SJCRH30 (cell line): ENCODE measurements at places on chromosomes 16 and 17. TPM values are rescaled to one million over a fixed set of nuclear protein-coding genes. Genes with fewer than 3 reads are reported as not detected.

DNA sequence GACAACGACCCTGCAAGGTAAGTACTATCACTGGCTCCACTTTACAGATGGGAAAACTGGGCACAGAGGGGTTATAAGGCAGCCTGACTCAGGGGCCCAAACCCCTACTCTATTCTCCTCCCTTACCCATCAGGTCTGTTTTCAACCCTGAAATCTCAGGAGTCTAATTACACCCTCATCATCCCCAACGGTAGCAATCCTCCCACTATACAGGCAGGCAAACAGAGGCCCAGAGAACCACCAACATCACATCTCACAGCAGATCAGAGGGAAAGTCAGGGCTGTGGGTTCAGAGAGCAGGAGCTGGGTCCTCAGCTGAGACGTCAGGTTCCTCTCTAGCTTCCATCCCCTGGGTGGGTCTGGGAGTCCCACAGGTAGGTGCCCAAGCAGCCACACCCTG lies 16.5 kb downstream of the JUP start:
- no peak for DNase-seq

DNA sequence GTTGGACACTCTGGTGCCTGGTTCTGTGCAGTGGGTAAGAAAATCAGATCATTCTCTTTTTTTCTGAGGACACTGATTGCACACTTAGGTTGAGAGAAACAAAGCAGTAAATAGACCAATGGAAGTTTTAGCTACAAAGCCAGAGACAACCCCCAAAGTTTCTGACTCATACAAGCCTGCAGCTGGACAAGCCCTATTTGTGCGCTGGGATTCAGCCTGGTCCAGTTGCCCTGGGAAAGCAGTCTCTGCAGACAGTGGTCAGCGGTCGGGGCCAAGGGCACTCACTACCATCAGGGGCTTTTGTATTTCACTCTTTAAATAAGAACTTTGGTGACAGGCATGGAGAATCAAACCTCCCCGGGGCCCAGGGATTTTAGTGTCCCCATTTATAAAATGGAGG lies 6.0 kb upstream of the RHBDL3 start:
- DNase-seq, result no peak

DNA sequence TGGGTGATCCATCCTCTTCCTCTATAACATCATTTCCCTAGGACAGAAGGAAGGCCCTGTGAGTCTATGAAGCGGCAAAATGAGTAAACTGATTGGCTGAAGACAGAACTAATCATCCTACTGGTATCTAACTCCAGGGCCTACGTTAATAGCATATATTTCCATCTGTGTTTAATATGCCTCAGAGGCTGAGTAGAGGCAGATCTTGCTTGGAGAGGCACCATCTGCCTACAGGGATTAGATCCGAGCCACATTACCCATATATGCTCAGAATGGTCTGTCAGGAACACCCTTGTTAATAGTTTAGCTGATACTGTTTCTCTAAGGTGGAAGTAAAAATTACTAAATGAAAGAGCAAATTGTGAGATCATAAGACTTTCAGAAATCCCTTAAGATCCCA lies 13.2 kb upstream of the FOXJ1 start:
- DNase-seq, result no peak

- no peak for DNase-seq
These were observed 28.0 kb downstream of the PRKCB start for GRCh38 chr16:23863511-23864422.

DNA sequence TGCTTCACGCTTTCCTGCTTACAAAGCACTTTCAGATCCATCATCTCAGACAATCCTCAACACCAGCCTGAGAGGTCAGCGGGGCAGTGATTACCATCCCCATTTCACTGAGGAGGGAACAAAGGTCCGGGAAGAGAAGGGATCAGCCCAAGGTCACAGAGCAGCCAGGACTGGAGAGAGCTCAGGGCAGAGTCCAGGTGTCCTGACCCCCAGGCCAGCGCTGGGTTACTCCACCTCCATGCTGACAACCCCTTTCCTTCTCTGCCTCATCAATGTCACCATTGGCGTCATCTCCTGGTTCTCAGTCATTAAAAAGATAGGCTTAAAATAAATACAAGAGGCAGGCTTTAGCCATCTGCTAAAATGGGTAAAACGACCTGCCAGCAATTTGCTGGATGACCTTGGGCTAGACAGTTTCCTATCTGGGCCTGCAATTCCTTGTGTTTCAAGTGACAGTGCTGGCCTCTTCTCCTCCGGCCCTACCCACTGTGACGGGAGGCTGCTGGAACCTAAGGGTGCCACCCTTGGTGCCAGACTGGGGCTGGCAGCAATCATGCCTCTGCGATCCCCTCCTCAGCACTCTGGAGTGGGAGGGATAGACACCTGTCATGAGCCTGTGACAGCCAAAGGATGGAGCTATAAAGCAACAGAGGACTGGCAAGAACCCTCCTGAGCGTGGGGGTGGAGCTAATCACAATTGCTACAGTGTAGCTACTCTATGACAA lies 79.5 kb upstream of the CCL1 start:
- no peak for DNase-seq

- DNase-seq, result no peak
These were observed 502.2 kb upstream of the CA10 start for GRCh38 chr17:52660692-52661091.

DNA sequence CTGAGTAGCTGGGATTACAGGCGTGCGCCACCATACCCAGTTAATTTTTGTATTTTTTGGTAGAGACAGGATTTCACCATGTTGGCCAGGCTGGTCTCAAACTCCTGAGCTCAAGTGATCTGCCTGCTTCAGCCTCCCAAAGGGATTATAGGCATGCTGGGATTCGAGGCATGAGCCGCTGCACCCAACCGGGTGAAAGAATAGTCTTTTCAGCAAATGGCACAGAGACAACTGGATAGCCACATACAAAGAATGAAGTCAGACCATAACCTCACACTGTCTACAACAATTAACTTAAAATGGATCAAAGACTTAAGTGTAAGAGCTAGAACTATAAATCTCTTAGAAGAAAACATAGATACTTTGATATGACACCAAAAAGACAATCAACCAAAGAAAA lies 67.6 kb downstream of the TBC1D16 start:
- DNase-seq, result no peak

GRCh38 chr16:29816694-29817441 lies 916 bp downstream of the PAGR1 start:
- peak; percentile 65 for DNase-seq

DNA sequence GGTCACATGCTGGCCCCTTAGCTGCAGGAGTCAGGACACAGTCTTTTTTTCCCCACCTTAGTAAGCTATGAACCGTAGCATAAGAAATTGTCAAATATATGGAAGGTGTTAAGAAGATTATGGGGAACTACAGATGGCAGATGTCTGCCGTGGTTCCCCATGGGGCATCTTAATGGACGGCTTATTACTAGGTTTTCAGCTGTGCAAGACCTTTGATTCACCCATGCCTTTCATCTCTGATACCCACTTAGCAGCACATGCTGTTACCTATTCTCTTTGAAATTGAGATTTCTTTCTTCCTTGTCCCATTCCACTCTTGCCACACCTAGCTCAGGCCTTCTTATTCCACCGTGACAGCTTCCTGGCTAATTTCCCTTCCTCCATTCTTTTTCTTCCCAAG lies 70.7 kb downstream of the RPTOR start:
- no peak for DNase-seq

DNA sequence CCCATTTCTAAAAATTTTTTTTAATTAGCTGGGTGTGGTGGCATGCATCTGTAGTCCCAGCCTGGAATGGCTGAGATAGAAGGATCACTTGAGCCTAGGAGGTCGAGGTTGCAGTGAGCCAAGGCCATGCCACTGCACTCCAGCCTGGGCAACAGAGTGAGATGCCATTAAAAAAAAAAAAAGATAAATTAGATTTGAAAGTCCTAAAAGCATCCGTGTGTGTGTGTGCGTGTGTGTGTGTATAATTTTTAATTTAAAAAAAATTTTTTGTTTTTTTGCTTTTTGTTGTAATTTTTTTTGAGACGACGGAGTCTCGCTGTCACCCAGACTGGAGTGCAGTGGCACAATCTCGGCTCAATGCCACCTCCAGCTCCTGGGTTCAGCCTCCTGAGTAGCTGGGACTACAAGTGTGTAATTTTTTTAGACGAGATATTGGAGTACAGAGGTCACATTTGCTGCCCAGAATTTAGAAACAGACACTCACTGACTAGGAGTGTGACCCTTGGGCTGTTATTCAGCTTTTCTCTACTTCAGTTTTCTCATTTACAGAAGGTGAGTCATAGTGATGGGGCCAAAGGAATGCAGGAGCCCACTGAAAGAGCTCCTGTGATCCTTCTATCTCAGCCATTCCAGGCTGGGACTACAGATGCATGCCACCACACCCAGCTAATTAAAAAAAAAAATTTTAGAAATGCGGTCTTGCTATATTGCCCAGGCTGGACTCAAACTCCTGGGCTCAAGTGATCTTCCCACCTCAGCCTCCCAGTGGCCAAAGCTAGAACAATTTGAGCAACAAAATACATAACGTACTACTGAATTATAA lies 25.5 kb upstream of the TBX4 start:
- no peak for DNase-seq

- DNase-seq, result no peak
These were observed 103.8 kb downstream of the YPEL2 start for GRCh38 chr17:59435238-59435637.

ZNF18 gene
- 3.7 TPM in 2 replicates for total RNA-seq

MYLK3 gene
- 0.25 and 0.26 TPM in 2 replicates for total RNA-seq

XAF1 gene
- total RNA-seq, result 0.04 TPM in 1 of 2 replicates, not detected in the other

FAAP100 gene
- total RNA-seq, result 52.3 and 60.7 TPM in 2 replicates
